ENCODE measurements at places on chromosomes 16 and 17.
A peak's percentile ranks its signal among the peaks of the same experiment; 100 is the strongest.

- no peak for DNase-seq
- H3K4me3 ChIP-seq, result no peak overlapping the region
- peaks cover 18% of the 10 kb centered on the region for H3K27me3 ChIP-seq
- H3K4me1 ChIP-seq, result peaks cover 7% of the 10 kb centered on the region
- no peak overlapping the region for H3K27ac ChIP-seq
Measured at GRCh38 chr16:75197522-75198134, 9.3 kb downstream of the CTRB2 start.

DNA sequence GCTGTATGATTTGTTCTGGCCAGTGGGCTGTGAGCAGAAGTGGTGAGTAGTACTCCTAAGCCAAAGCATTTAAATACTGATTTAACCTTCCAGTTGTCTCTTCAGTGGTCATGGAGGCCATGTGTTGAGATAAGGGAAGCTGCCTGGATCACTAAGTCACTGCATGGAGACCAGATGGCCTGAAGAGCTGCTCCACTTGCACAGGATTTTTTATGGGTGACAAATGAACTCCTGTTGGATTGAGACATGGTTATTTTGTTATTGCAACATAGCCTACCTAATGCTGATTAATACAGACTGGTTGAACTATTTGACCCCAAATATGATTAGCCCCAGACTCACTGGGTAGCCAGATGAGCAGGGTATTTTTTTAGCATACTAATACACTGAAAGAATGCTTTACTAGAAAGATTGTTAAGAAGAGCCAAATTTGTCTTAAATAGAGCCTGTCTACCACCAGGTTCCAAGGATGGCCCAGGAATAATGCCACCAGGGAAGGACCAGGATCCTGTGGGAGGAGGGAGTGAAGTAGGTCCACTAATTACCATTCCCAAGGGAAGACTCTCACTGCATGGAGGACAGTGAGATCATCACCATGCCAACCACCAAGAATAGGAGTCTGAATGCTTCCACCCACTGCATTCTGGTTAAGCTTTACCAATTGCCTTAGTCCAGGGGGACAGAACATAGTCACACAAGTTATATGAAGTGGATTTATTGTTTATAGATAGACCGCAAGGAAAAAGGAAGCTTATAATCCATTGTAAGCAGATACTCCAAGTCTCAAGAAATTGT lies 187.4 kb upstream of the IRX6 start:
- no peak overlapping the region for H3K4me3 ChIP-seq
- no peaks in the 10 kb centered on the region for H3K4me1 ChIP-seq
- DNase-seq, result no peak
- no peak overlapping the region for H3K27ac ChIP-seq

DNA sequence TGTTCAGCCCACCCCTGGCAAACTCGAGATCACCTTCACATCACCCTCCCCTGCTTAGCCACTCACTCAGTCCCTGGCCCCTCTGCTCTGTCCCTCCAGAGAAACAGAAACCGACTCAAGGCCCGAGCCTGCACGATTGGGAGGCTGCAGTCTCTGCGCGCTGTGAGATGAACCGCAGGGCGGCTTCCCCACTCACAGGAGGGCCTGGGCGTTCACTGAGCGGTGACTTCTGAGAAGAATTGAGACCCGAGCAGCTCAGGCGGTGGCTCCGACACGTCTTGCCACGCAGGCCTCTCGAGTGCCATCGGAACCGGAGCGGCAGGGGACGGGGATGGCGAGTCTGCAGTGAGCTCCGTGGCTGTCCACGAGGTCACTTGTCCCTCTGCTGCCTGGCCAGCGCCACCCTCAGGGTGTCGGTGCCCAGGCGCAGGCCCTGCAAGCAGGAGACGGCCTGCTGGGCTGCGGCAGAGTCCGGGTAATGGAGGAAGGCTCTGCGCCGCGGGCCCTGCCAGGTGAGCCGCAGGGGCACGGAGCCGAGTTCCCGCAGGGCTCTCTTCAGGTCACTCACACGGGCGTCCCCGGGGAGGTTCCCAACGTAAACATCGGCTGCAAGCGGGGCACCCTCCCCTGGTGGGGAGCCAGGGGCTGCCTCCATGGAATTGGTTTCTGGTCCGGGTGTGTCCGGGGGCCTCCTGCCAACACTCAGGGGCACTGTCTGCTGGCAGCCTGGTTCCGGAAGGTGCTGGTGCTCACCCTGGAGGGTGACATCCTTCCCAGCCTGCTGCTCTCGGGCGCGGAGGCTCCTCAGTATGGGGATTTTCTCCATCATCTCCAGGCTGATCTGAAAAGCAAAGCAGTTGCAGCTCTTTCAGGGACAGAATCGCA lies 21.6 kb downstream of the FOXF1 start:
- H3K4me3 ChIP-seq, result no peak overlapping the region
- H3K36me3 ChIP-seq, result no peaks in the 10 kb centered on the region
- H3K4me1 ChIP-seq, result no peaks in the 10 kb centered on the region
- no peak for DNase-seq
- no peaks in the 10 kb centered on the region for H3K27me3 ChIP-seq
- no peak overlapping the region for H3K27ac ChIP-seq

GRCh38 chr17:35804658-35805192 lies 4.6 kb upstream of the TAF15 start:
- H3K4me3 ChIP-seq, result no peak overlapping the region
- H3K27ac ChIP-seq, result no peak overlapping the region
- H3K27me3 ChIP-seq, result peaks cover 7% of the 10 kb centered on the region
- H3K36me3 ChIP-seq, result no peaks in the 10 kb centered on the region

GRCh38 chr16:23225634-23226033 lies 43.1 kb downstream of the SCNN1G start:
- no peaks in the 10 kb centered on the region for H3K36me3 ChIP-seq
- no peak overlapping the region for H3K4me3 ChIP-seq
- no peaks in the 10 kb centered on the region for H3K4me1 ChIP-seq
- no peak overlapping the region for H3K27ac ChIP-seq

DNA sequence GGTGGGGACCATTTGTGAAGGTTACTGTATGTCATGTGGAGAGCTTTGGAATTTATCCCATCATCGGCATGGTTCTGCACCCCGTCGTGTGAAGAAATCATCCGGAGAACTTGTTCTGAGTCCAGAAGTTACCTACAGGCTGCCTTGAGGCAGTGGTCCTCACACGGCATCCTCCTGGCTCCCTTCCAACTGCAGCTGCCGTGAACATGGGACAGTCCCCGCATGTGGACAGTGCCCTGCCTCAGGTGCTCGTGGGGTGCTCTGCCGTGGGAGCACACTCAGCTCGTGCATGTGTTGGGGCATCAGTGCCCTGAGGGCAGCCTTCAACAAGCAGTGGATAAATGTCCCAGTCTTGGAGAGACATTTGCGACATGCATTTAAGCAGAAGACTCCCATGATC lies 188.7 kb downstream of the KATNIP start:
- H3K4me3 ChIP-seq, result no peak overlapping the region
- no peaks in the 10 kb centered on the region for H3K4me1 ChIP-seq
- H3K27me3 ChIP-seq, result no peaks in the 10 kb centered on the region
- no peak overlapping the region for H3K27ac ChIP-seq
- peaks cover 4% of the 10 kb centered on the region for H3K36me3 ChIP-seq
- no peak for DNase-seq

DNA sequence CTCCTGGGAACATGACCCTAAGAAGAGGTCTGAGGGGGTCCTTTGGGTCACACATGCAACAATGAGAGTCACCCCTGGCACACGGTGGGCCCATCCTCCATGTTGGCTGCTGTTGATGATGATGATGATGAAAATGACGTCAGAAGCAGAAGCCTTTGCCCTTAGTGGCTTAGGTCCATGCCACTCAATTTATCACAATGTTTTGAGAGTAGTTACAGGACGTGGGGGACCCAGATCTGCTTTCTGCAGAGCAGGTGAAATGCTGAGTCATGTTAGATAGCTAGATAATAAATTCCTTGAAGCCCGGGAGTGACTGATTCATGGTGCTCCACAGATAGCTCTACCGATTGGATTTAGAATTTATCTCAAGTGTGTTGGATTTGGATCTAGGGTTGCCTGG lies 53.9 kb downstream of the VPS35L start:
- no peak for DNase-seq
- H3K27me3 ChIP-seq, result no peaks in the 10 kb centered on the region
- peaks cover 2% of the 10 kb centered on the region for H3K4me1 ChIP-seq
- peaks cover 42% of the 10 kb centered on the region for H3K36me3 ChIP-seq

GRCh38 chr16:11038777-11039176 lies 94.4 kb downstream of the CLEC16A start:
- peaks cover 25% of the 10 kb centered on the region for H3K4me1 ChIP-seq
- no peak overlapping the region for H3K4me3 ChIP-seq
- no peaks in the 10 kb centered on the region for H3K27me3 ChIP-seq
- H3K27ac ChIP-seq, result no peak overlapping the region
- H3K36me3 ChIP-seq, result peaks cover 62% of the 10 kb centered on the region

- no peak for DNase-seq
- no peak overlapping the region for H3K4me3 ChIP-seq
- H3K36me3 ChIP-seq, result no peaks in the 10 kb centered on the region
- H3K27me3 ChIP-seq, result peaks cover 20% of the 10 kb centered on the region
- peaks cover 8% of the 10 kb centered on the region for H3K4me1 ChIP-seq
- H3K27ac ChIP-seq, result no peak overlapping the region
Measured at GRCh38 chr16:75491876-75492275, 3.4 kb downstream of the CHST6 start.

- DNase-seq, result no peak
- H3K4me1 ChIP-seq, result no peaks in the 10 kb centered on the region
- no peak overlapping the region for H3K4me3 ChIP-seq
Measured at GRCh38 chr16:11955713-11956123, 9.3 kb upstream of the TNFRSF17 start.

- peaks cover 12% of the 10 kb centered on the region for H3K36me3 ChIP-seq
- H3K27ac ChIP-seq, result no peak overlapping the region
- H3K4me1 ChIP-seq, result no peaks in the 10 kb centered on the region
- no peak for DNase-seq
- H3K4me3 ChIP-seq, result no peak overlapping the region
Measured at GRCh38 chr16:48329138-48329537, 56.1 kb downstream of the SIAH1 start.

DNA sequence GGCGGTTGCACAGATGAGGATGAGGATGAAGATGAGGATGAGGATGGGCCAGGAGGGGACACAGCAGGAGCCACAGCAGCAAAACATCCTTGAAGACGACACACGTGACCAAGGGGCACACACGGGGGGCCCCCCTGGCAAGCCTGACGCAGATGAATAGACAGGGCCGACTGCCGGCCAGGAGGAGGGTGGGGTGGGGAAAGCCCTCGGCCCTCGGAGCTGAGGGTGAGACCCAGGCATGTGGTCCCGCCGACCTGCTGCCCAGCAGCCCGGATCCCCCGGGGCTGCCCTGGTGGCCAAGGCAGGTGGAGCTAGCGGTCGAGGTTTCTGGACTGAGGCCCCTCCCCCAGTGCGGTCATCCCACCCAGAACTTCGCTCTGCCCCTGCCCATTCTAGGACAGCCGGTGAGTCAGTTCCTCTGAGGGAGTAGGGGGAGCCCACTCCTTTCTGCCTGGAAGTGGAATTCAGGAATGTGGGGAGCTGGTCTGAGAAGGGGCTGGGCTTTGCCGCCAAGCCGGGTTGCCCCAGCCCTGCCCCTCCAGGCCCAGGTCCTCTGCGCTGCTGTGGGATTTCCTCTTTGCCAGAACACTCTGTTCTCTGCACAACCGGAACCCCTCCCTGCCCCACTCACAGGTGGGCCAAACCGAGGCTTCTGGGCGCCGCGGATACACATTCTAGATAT lies 9.9 kb downstream of the CYGB start:
- H3K36me3 ChIP-seq, result no peaks in the 10 kb centered on the region
- H3K27ac ChIP-seq, result no peak overlapping the region
- DNase-seq, result no peak

GRCh38 chr16:56332464-56333079 lies 92.8 kb downstream of the AMFR start:
- DNase-seq, result no peak
- H3K36me3 ChIP-seq, result no peaks in the 10 kb centered on the region
- no peak overlapping the region for H3K4me3 ChIP-seq
- H3K27me3 ChIP-seq, result no peaks in the 10 kb centered on the region

DNA sequence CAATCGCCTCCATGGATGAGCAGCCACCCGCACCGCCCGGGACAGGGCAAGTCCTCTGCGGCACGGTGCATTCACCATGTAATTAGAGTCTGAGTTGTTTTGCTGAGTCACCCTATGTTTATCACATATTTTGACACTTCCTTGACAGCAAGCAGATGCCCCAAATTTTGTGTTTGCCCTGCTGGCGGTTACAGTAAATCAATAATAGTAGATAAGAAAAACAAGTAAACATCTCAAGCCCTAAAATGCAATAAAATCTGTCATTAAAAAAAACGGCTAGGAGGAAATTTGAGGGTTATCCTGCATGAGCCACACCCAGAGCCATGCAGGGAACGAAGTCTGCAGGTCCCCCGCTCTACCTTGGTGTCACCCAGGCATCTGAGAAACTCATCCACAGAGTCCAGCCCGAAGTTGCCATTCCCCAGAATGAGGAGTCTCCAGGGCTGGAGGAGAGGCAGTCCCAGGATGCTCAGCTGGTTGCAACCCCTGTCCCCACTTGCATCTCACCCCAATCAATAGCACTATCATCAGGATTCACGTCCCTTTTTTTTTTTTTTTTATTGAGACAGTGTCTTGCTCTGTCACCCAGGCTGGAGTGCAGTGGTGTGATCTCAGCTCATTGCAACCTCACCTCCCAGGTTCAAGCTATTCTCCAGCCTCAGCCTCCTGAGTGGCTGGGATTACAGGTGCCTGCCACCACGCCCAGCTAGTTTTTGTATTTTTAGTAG lies 16.5 kb upstream of the ST6GALNAC1 start:
- DNase-seq, result peak; percentile 48
- H3K4me3 ChIP-seq, result peak overlapping the region; percentile 38
- peak overlapping the region; percentile 86 for H3K27ac ChIP-seq
- H3K4me1 ChIP-seq, result peaks cover 32% of the 10 kb centered on the region

DNA sequence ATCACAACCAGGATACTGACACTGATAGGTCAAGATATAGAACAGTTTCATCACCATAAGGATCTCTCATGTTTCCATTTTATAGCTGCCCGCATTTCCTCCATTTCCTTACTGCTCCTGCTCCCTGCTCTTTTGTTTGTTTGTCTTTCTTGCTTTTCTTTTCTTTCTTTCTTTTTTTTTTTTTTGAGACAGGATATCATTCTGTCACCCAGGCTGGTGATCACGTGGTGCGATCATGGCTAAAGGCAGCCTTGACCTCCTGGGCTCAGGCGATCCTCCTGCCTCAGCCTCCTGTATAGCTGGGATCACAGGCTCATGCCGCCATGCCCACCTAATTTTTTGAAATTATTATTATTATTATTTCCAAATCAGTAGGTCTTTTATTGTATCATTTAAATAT lies 31.7 kb downstream of the PRAC1 start:
- no peaks in the 10 kb centered on the region for H3K36me3 ChIP-seq
- peaks cover 31% of the 10 kb centered on the region for H3K27me3 ChIP-seq
- no peak overlapping the region for H3K27ac ChIP-seq
- H3K4me3 ChIP-seq, result no peak overlapping the region
- no peak for DNase-seq
- no peaks in the 10 kb centered on the region for H3K4me1 ChIP-seq

- peaks cover 67% of the 10 kb centered on the region for H3K36me3 ChIP-seq
- peaks cover 3% of the 10 kb centered on the region for H3K4me1 ChIP-seq
- H3K4me3 ChIP-seq, result no peak overlapping the region
- DNase-seq, result no peak
Measured at GRCh38 chr17:45092911-45093430, 31.9 kb downstream of the NMT1 start.

All from activated CD4-positive, alpha-beta memory T cell treated with anti-CD3 and anti-CD28 coated beads, Interleukin-2, amount 10 ng/mL, durations not matched to agents 7 days and 5 days (primary cell).